Large intestine (tissue), 12 donors: ENCODE measurements at places on chromosomes 12 and 14.

- no peaks in the 10 kb centered on the region for H3K36me3 ChIP-seq
- H3K4me3 ChIP-seq = peak overlapping the region; percentile 88
- H3K27ac ChIP-seq = peak overlapping the region; percentile 91
- H3K27me3 ChIP-seq = no peaks in the 10 kb centered on the region
- peaks cover 2% of the 10 kb centered on the region for H3K4me1 ChIP-seq
Measured at GRCh38 chr12:50402264-50403000, 1.7 kb downstream of the LARP4 start.

GRCh38 chr12:121780429-121780828 is 13.1 kb downstream of the RHOF start:
- peaks cover 19% of the 10 kb centered on the region for H3K4me1 ChIP-seq
- no peak for DNase-seq
- H3K27me3 ChIP-seq = no peaks in the 10 kb centered on the region

- H3K36me3 ChIP-seq = no peaks in the 10 kb centered on the region
- no peak for DNase-seq
- no peaks in the 10 kb centered on the region for H3K4me1 ChIP-seq
- no peaks in the 10 kb centered on the region for H3K27me3 ChIP-seq
- no peak overlapping the region for H3K4me3 ChIP-seq
- no peak overlapping the region for H3K27ac ChIP-seq
Measured at GRCh38 chr14:87600240-87600639, 392.7 kb downstream of the GALC start.

DNA sequence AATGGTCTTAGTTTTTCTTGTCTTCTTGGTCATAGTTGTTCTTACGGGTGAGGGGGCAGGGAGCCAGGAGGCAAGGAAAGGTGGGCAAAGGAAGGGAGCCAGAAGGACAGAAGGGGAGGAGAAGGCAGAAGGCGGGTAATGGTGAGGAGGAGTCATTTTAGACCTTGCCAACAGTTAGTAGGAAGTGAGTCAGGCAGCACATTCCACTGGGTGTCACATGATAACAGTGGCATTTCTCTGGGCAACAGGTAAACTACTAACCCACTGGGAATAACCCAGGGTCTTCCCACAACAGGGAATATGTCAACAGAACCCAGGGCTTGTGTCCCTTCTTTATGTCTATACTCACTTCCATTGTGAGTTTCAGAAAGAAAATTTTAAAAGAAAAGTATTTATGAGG is 127.6 kb downstream of the SLC8A3 start:
- no peaks in the 10 kb centered on the region for H3K36me3 ChIP-seq
- H3K27ac ChIP-seq = no peak overlapping the region
- no peak overlapping the region for H3K4me3 ChIP-seq
- no peaks in the 10 kb centered on the region for H3K4me1 ChIP-seq

DNA sequence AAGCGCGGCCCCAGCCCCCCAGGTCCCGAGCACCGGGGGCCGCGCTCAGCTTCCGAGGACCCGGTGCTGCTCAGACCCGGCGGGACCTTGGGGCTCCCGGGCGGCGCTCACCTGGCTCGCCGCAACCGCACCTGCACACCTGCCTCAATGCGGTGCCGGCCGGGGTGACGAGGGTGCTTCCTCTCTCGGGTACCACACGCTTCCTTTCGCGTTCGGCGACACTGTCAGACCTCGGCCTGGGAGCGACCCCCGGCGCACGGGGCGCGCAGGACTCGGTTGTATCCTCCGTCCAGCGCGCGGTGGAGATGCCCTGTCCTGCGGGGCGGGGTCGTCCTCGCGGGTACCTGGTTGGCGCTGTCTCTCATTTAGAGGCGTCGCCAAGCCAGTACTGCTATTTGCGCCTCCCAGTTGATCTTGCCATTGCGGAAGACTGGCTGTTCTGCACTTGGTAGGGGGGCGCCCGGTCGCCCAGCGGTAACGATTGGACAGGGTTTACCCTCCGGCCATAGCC is 718 bp downstream of the PACS2 start:
- DNase-seq = peak; percentile 62
- peak overlapping the region; percentile 64 for H3K4me3 ChIP-seq
- no peak overlapping the region for H3K27ac ChIP-seq
- H3K36me3 ChIP-seq = no peaks in the 10 kb centered on the region
- no peaks in the 10 kb centered on the region for H3K27me3 ChIP-seq
